IPS DF 6.9 (cell line): ENCODE measurements at places on chromosomes 3 and 15.

DNA sequence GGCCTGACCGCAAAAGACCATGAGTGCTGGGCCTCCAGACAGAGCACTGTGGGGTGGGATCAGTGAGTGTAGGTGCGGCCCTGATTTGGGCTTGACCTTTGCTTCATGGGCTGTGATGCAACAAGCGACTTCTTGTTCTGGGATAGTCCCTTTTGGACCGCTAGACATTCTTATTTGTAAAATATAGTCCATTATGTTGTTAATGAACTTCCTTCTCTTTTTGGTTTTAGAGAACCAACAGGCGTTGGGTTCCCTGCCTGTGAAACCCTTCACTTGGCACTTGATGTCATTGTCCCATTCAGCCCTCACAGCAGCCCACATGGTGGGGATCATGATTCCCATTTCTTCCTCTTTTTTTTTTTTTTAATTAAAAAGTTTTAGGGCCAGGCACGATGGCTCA is 15.8 kb upstream of the TRH start:
- DNase-seq: no peak

DNA sequence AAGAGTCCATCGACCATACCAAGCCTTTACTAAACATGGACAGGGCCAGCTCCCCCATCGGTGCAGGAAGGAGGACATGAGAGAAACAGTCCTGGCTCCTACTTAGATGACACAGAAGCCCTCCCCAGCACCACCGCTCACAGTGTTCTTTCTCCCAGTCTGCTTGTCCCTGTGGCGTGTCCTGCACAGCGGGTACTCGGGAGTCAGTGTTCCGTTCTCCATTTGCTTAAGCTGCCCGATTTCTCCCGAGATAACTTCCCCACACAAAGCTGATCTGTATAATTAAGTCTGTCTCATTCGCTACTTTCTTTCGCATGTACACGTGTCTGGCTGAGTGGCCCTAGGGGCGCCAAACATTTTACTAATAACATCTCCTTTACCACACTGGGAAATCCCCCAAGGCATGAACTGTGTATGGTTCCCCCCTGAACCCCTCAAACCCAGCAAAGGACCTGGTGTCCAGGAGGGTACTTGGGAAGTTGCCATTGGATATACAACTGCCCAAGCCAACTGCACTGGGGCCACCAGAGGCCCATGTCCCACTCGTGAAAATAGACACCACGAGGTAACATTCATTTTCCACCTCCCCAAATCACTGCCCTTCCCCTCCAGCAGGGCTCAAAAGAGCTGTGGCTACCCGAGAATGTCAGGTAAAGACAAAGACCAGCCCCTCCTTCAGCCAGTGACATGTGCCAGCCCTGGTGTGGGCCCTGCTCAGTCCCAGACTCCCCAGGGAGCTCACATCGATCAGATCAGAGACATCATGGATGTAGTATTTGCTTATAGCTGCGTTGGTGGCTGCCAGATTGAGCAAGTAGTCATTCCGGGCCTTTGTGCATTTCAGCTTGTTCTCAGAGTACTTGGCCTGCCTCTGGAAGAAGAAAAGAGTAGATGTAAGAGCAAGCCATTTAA is 96.5 kb upstream of the RAD18 start:
- no peak for DNase-seq

DNA sequence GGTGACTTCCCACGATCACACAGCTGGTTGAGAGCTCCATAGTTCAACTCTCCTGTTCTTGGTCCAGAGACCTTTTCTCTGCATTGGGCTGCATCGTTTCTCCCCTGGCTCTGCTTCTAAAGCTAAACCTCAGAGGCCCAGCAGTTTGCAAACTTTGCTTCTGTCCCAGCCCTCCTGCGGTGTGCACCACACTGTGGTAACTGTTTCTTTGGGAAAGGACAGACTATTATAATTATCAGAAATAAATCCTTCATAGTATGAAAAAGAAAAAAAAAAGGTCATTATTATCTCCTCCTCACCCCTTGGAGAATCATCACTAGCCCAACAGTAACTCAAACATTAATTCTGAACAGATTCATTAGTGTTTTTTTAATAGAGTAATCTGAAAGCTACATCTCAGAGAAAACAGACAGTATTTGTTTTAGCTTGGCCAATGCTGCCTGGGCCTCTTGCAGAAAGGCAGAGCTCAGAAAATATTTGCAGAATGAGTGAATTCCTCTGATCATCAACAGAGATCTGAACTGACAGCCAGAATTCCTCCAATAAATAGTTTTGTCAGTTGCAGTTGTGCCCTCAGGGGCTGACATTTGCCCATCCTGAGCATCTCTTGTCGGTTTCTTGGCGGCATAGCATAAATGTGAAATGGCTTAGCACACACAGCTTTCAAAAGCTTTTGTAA is 52.9 kb downstream of the BFSP2 start:
- no peak for DNase-seq

DNA sequence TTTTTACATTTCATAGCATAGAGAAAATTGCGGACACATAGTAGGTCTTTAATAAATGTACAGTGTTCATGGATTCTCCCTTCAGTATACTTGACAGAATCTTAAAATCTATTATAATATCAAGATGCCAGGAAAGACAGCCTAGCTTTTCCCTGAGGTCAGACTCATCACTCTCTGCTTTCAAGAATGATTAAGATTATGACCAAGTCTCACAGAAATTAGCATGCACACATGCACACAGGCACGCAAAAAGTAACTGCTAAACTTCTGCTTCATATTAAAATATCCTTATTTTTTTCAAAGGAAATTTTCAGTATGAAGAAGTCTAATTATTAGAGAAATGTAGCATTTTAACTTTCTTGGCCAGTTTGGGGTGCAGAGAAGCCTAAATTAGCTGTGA is 493.8 kb upstream of the NECTIN3 start:
- DNase-seq: no peak

- no peak for DNase-seq
Measured at GRCh38 chr3:21185816-21186314, 565.1 kb downstream of the ZNF385D start.

- no peak for DNase-seq
Measured at GRCh38 chr3:100992231-100993012, 799 bp downstream of the ABI3BP start.
